Transverse colon (tissue), 4 donors: ENCODE measurements at places on chromosomes 13 and 19.

- no peak overlapping the region for H3K4me3 ChIP-seq
- H3K4me1 ChIP-seq, result no peaks in the 10 kb centered on the region
- H3K36me3 ChIP-seq, result no peaks in the 10 kb centered on the region
Measured at GRCh38 chr19:4691373-4691772, 21.2 kb upstream of the MYDGF start.

DNA sequence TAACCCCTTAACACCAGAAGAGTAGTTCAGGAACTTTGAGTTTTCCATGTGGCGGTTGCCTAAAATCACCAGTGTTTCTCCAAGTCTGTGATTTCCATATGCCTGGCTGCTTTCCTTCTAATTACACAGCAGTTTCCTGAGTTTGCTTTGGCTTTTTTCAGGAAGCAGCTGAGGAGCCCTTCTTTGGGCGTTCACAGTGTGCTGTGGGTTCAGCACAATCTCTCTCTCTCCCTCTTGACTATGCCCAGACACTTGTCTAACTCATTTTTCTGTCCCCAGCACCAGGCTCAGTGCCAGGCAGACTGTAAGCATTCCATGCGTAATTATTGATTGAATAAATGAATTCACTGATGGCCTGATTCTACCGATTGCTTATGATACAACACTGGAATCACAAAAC is 19.7 kb downstream of the SCEL start:
- H3K27ac ChIP-seq, result no peak overlapping the region
- H3K4me1 ChIP-seq, result no peaks in the 10 kb centered on the region
- no peak for DNase-seq
- no peaks in the 10 kb centered on the region for H3K27me3 ChIP-seq

DNA sequence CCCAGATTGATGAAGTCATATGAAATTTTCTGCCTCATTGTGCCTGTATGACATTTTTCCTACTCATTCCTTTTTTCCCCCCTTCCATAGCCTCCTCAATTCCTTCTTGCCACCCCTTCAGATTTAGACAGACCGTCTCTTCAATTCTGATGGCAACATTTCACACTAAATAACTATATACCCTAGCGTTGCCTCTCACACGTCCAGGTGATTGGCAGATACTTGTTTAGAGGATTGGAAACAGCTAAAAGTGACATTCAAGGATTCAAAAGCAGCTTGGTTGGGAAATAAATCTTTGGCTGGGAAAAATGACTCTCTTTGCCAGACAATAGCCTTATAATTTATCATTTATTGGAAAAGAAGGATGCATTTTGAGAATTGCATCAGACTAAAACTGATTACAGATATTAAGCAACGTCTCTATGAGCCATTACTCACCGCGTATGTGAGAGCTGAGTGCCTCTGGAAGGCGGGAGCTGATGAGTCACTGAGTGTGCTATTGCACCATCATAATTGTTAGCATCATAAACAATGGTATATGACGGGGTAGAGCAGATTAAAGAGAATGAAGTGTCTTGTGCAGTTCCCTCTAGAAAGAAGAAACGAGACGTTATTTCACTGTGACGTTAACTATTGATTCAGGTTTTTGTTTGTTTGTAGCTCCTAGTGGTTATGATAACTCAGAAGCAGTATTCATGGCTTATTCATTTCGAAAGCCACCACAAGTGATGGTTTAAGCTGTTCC is 61.1 kb upstream of the FAM216B start:
- H3K27ac ChIP-seq, result peak overlapping the region; percentile 26
- peak; percentile 55 for DNase-seq
- no peak overlapping the region for H3K4me3 ChIP-seq
- no peaks in the 10 kb centered on the region for H3K36me3 ChIP-seq

GRCh38 chr19:10107817-10108367 is 1.7 kb downstream of the PPAN start:
- DNase-seq, result no peak
- no peaks in the 10 kb centered on the region for H3K36me3 ChIP-seq

DNA sequence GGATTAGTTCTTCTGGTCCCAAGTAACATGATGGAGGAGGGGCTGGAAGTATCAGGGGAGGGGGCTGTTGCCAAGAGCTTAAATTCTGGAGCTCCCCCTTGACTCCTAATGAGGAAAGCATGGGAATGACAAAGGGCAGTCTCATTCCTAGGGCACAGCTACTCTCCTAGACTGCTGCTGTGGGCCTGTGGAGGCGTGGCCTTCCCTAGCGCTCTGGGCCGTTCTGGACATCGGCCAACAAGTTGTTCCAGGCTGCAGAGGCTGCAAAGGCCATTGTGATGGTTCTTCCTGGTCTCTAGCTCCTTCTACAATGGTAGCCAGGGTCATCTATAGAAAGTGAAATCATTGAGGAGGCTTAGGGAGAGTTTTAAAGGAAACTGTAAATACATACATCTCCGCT is 916.6 kb downstream of the DIAPH3 start:
- no peak overlapping the region for H3K27ac ChIP-seq
- H3K36me3 ChIP-seq, result no peaks in the 10 kb centered on the region
- no peaks in the 10 kb centered on the region for H3K27me3 ChIP-seq
- peak; percentile 38 for DNase-seq

DNA sequence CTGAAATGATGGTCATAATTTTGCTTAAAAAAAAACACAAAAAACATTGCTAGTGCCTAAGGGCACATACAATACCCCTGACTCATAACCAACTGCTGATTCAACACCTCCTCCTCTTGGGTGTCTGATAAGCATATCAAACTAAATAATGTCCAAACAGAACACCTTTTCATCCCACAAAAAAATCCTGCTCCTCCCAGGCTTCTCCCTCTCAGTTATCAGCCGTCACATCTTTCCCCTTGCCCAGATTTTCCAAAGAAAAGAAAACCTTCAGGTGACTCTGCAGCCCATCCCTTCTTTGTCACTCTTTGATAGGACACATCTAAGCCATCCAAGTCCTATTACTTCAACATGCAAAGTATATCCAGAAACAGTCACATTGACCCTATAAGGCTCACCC is 46.9 kb downstream of the ABCC4 start:
- H3K4me3 ChIP-seq, result no peak overlapping the region
- no peaks in the 10 kb centered on the region for H3K4me1 ChIP-seq
- H3K27ac ChIP-seq, result no peak overlapping the region
- no peaks in the 10 kb centered on the region for H3K27me3 ChIP-seq

- peak within 1 kb of the TSS; percentile 67 for H3K4me3 ChIP-seq
- no peaks in the 10 kb centered on the region for H3K27me3 ChIP-seq
Measured at GRCh38 chr19:58558066-58558622, at the start of gene UBE2M. Gene UBE2M, minus strand, starts transcription at chr19:58558611. Its CDS starts 230 bp downstream, at chr19:58558381.

GRCh38 chr13:98150832-98151479 is 8.1 kb downstream of the FARP1 start:
- no peaks in the 10 kb centered on the region for H3K36me3 ChIP-seq
- H3K27ac ChIP-seq, result no peak overlapping the region
- no peaks in the 10 kb centered on the region for H3K27me3 ChIP-seq
- H3K4me3 ChIP-seq, result no peak overlapping the region

DNA sequence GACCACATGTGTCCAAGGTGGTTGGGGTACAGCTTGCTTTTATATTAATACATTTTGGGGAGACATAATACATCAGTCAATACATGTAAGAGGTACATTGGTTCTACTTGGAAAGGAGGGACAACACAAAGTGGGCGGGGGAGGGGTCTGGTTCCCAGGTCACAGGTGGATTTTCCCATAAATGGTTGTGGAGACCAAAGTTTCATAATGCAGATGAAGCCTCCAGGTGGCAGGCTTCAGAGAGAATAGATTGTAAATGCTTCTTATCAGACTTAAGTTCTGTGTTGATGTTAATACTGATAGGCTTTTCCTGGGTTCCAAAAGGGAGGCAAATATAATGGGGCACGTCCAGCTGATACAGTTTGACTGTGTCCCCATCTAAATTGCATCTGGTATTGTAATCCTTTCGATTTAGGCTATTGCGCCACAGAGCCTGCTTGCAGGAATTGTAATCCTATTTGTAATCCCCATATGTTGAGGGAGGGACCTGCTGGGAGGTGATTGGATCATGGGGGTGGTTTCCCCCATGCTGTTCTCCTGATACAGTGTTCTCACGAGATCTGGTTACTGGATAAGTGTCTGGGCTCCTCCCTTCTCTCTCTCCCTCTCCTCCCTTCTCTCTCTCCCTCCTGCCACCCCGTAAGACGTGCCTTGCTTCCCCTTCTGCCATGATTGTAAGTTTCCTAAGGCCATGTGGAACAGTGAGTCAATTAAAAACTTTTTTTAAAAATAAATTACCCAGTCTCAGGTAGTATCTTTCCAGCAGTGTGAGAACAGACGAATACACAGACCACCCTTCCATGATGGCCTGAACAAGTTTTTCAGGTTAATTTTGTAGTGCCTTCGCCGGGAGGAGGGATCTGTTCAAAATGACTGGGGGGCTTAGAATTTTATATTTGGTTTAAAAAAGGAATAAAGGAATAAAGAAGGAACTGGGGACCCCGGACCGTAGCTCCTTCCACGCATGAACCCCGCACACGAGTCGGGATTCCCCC is 44.9 kb downstream of the ZNF823 start:
- peak overlapping the region; percentile 47 for H3K4me3 ChIP-seq
- no peaks in the 10 kb centered on the region for H3K27me3 ChIP-seq
- H3K27ac ChIP-seq, result peak overlapping the region; percentile 74
- peaks cover 8% of the 10 kb centered on the region for H3K4me1 ChIP-seq

- H3K27ac ChIP-seq, result no peak overlapping the region
- no peaks in the 10 kb centered on the region for H3K27me3 ChIP-seq
- no peaks in the 10 kb centered on the region for H3K36me3 ChIP-seq
- no peak overlapping the region for H3K4me3 ChIP-seq
- peaks cover 24% of the 10 kb centered on the region for H3K4me1 ChIP-seq
- no peak for DNase-seq
Measured at GRCh38 chr19:13159713-13160112, 9.5 kb downstream of the IER2 start.

DNA sequence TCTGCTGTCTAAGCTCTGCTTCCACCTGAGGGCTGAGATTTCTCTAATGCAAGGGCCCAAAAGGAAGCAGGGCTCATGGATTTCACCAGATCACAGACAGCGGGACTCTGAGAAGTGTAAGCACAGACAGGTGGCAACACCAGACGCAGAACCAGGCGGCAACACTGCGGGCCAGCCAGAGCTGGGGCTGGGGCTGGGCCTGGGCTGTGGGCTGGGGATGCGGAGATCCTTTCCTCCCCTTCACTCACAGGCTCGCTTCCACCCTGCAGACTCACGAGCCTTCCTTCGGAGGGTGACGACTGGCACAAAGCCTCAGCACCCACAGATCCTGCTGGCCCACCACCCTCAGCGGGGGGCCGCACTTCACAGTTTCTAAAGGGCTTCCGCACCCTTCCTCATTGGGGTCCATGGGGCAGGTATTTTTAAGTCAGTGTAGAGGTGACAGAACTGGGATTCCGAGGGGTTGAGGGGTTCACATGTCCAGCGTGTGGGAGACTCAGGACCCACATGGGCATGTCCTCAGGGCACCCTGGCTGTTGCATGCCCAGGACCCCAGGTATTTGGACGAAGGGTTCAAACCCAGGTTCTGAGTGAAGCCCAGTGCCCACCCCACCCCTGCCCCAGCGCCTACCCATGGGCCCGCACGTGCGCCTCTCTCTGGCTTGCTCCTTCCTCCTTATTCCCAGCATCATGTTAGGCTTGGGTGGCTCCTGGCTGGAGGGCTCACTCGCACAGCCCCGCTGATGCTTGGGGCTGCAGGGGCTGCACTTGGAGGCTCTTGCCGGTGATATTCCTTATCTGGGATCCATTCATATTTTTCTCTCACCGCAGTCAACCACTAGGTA is 137.3 kb upstream of the GPR12 start:
- no peak overlapping the region for H3K4me3 ChIP-seq
- H3K27me3 ChIP-seq, result peaks cover 11% of the 10 kb centered on the region
- no peak overlapping the region for H3K27ac ChIP-seq
- H3K4me1 ChIP-seq, result no peaks in the 10 kb centered on the region
- no peaks in the 10 kb centered on the region for H3K36me3 ChIP-seq
- DNase-seq, result no peak

- peaks cover 72% of the 10 kb centered on the region for H3K4me1 ChIP-seq
- peak overlapping the region; percentile 78 for H3K27ac ChIP-seq
- no peaks in the 10 kb centered on the region for H3K27me3 ChIP-seq
- H3K4me3 ChIP-seq, result no peak overlapping the region
- H3K36me3 ChIP-seq, result no peaks in the 10 kb centered on the region
Measured at GRCh38 chr19:16584248-16585093, 12.3 kb upstream of the SLC35E1 start.

DNA sequence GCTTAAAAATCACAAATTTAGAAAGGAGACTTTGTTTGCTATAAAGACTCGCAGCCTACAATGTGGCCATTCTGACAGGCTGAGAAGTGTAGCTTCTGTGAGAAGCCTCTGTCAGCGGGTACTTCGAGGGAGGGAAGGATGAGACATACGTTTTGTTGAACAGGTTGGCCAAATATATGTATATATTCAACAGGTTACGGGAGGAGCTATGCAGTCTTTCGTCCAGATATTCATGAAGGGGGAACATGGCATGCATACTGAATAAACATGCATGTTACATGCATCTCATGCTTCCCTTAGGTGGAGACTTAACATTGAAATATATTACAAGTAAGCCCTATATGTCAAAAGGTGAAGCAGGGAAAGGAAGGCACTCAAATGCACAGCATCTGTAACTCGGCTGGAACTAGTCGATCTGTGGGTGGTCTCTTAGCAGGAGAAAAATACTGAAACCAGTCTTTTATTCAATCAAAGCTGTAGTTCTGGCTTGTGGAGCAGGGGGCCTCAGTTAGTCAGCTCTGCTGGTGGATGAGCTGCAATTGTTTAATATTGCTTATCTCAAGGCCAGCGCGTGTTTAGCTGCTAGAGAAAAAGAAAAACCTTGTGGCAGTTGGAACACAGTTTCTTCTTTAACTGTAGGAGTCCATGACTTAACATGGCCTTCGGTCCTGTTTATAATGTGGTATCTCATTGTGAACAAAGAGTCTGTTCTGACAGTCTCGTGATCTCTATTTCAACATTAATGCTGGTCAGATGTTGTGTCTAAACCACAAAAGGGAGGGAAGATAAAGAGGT is 94.3 kb downstream of the FAM216B start:
- no peak for DNase-seq
- no peaks in the 10 kb centered on the region for H3K27me3 ChIP-seq
- no peaks in the 10 kb centered on the region for H3K36me3 ChIP-seq
- H3K27ac ChIP-seq, result no peak overlapping the region

GRCh38 chr19:3538965-3539755 is at the start of gene TEKTIP1:
Gene TEKTIP1, plus strand, starts transcription at chr19:3539174. Its CDS starts 4 bp downstream, at chr19:3539178.
- no peak within 1 kb of the TSS for H3K27ac ChIP-seq
- H3K36me3 ChIP-seq, result no peaks in the 10 kb centered on the region
- no peaks in the 10 kb centered on the region for H3K4me1 ChIP-seq
- no peak for DNase-seq
- no peak within 1 kb of the TSS for H3K4me3 ChIP-seq
